ENCODE measurements at places on chromosomes 16 and 17. TPM values are rescaled to one million over a fixed set of nuclear protein-coding genes. Genes with fewer than 3 reads are reported as not detected.

DNA sequence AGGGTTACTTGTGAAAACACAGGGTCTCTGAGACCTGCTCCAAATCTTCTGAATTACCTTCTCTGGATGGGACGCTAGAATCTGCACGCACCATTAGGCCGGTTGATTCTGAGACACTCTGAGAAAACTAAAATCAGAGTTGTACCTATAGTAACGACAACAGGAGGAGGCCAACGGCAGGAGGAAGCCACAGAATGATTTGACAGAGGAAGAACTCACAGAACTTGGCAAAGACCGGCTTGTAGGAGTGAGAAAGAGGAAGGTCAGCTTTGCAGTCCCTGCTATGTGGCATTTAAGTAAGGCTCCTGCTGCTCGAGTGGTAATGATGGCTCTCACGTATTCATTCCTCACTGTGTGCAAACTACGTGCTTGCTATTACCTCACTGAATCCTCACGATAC lies 483.0 kb downstream of the TMEM114 start:
- DNase-seq: no peak

DNA sequence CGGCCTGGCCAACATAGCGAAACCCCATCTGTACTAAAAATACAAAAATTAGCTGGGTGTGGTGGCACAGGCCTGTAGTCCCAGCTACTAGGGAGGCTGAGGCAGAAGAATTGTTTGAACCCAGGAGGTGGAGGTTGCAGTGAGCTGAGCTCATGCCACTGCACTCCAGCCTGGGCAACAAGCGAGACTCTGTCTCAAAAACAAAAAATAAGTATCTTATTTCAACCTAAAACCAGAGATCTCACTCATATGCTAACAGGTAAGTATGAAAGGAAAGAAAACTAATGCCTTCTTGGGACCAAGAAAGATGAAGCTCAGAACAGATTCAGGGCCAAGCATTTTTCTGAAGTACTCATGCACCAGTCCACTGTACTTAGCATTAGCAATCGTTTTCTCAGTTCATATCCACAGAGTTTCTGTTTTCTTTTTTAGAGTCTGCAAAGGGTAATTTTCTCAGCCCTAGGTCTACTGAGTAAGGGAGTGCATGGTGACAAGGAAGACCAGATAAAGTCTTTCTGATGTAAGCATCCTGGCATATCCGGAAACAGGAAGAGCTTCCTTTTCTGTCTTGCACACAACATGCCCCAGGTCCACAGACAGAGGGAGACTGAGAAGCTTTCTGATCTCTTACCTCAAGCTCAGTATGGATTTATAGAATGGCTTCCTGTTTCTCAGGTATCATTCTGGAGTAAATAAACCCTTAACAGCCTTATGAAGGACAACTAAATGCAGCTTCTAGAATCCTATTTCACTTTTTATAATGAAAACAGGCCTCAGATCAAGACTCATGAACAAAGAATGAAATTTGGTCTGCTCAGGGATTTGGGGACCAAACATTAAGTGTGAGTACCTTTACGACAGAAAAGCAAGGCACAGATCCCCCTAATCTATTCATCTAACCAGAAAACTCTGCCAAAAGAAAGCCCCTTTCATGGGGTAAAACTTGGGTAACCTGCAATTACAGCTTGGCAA lies 38.7 kb upstream of the FOXJ1 start:
- DNase-seq: no peak

DNA sequence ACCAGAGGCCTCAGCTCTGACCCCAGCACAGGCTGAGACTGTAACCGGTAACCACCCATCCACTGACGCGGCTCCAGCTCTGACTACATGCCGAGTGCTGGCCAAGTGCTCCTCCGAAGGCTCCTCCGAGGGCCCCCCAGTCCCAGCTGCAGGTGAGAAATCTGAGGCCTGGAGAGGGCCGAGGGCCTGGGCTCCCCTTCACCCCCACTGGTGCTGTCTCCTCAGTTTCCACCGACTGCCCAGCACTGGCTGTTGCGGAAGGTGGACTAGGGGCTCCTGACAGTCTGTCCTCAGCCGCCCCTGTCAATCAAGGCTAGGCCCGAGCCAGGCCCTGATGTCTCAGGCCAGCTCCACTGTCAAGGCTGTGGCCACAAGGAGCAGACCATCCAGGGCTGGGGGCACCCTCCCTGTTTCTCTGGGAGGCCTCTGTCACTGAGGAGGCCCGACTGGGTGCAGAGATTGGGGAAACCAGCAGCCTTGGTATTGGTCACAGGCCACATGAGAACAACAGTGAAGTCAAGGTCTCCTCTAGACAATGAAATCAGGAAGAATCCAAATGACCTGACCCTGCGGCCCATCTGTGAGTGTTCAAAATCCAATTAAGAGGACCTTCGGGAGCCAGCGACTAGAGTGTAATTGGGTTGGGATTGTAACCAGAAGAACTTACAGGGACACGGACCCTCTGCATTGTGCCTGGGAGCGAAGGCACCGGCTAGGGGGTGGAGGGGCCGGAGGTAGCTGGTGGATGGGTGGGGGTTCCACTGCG lies 5.1 kb downstream of the TMEM235 start:
- no peak for DNase-seq

MGAT5B gene
- total RNA-seq: 0.21 TPM

Data from heart left ventricle (tissue), 16 donors.